Heart right ventricle (tissue), 16 donors: ENCODE measurements at places on chromosomes 2 and 18.

GRCh38 chr2:30336978-30337841, 105.9 kb downstream of the LBH start:
- DNase-seq: no peak

- DNase-seq: no peak
These were observed 41.6 kb downstream of the ARHGEF4 start for GRCh38 chr2:130878316-130878715.

DNA sequence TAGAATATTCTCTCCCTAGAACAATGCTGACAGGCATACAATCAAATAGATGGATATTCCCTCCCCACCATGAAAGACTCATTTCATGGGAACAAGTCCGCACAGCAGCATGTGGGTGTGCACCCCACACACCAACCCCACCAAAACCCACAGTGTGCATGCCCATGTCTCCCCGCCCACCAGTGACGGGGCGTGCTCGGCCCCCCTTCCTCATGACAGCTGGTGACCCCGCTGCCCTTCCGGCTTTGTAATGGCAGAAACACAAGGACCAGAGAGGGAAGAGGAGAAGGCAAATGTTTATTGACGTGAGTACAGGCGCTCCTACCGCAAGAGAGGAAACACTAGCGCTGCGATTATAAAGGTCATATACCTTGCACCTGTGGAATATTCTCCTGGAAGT, 30.8 kb upstream of the ODC1 start:
- no peak for DNase-seq

DNA sequence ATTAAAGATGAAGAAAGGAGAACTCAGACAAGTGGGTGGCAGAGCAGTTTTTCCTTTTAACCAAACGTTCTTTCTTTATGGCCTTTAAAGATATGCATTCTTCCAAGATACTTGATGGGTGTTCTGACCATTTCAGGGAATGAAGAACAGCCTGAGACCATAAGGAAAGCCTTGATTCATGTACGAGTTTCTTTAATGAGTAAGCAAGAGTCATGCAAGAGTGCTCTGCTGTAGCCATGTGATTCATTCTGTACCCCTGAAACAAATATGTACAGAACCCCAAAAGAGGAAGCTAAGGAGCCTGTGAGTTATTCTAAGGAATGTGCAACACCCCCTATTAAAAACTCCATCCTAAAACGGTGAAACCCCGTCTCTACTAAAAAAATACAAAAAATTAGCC, 372.8 kb downstream of the MTX2 start:
- DNase-seq: no peak

- DNase-seq: no peak
These were observed 12.6 kb downstream of the NOP58 start for GRCh38 chr2:202278036-202278760.

DNA sequence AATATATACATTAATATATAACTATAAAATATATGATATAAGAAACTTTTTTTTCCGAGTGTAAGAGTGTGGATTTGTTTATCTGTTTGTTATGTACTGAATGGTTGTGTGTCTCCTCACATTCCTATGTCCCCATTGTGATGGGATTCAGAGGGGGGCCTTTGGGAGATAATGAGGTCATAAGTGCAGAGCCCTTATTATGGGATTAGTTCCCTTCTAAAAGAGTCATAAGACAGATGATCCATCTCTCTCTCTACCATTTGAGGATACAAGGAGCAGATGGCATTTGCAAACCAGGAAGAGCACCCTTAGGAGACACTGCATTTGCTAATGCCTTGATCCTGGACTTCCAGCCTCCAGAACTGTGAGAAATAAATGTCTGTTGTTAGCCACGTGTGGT, 30.3 kb upstream of the SAP130 start:
- no peak for DNase-seq

GRCh38 chr18:48929941-48930713, 20.6 kb downstream of the SMAD7 start:
- no peak for DNase-seq

DNA sequence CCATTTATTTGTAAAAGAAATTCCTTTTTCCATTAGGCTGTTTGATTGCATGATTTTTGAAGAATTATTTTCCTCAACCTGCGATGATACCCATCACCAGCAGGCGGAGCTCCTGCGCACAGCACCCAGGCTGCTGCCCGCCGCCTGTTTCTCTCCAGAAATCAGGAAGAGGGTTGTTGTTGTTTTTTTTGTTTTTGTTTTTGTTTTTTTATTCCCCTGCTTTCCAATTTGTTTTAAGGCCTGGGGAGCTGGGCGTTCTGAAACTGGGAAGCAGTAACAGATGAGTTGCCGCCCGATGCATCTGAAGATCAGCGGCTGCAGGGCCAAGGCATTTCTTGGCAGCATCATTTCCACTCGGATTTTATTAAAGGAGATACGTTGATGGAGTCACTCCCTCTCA, 132.1 kb downstream of the MBP start:
- DNase-seq: peak; percentile 58

GRCh38 chr18:7535436-7536205, 31.5 kb upstream of the PTPRM start:
- no peak for DNase-seq

- no peak for DNase-seq
These were observed 1.1 kb upstream of the EPC2 start for GRCh38 chr2:148643421-148643820.

GRCh38 chr18:56505971-56506370, 132.4 kb downstream of the TXNL1 start:
- no peak for DNase-seq

DNA sequence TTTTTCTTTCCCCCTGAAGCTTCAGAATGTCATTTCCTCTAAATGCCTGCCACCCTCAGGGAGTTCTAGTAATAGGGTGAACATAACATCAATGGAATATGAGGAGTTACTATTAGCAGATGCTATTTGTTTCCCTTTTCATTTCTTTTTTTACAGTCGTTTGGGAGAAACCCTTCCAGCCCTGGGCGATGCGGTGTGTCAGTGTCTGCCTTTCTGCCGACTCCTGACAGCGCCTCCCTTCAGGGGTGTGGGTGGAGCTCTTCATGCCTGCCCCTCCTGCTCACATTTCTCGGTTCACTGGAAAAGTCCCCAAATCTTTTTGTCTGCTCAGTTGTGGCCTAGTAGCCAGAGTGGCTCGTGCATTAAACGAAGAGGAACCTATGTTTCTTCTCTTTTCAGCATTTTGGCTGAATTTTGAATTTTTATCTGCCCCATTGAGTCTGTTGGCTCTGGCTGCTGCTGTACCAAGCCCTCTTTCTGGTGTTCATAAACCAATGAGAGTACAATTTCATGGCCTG, 72.3 kb downstream of the FMNL2 start:
- DNase-seq: peak; percentile 26

- no peak for DNase-seq
These were observed 1303.7 kb downstream of the DPP10 start for GRCh38 chr2:115746151-115746550.

GRCh38 chr2:189102735-189103134, 76.8 kb downstream of the COL5A2 start:
- no peak for DNase-seq

DNA sequence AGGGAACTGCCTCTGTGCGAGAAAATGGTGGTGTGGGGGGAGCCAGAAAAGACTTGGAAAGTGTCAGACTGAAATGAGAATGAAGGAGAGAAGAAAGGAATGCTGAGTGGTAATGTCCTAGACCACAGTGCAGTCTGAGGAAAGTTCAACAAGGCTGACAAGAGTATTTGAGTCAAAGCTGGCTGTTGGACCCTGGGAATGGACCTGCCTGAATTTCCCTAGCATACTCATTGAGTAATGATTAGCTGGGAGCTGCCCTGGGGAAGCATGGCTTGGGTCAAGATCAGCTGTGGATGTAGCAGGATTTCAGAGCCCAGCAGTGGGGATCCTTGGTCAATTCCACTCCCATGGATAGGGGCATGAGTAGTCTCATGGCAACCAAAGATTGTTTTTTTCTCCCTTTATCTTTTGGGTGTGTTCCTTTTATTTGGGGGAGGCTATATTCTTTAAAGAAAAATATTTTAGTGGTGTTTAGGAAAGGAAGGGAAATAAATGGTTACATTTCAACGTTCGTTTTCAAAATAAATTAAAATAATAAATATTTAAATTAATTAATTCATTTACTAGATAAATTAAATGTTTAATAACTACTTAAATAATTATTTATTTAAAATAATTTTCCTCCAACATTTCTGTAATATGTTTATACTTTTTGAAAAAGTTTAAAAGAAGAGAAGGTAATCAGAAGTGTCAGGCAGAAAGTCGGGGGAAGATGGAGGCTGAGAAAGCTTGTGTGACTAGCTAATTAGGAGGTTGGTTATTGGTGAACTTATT, 15.9 kb upstream of the LHCGR start:
- DNase-seq: no peak

GRCh38 chr2:99600981-99601651, 111.3 kb upstream of the REV1 start:
- DNase-seq: no peak
